ENCODE measurements at places on chromosomes 7 and 10.

DNA sequence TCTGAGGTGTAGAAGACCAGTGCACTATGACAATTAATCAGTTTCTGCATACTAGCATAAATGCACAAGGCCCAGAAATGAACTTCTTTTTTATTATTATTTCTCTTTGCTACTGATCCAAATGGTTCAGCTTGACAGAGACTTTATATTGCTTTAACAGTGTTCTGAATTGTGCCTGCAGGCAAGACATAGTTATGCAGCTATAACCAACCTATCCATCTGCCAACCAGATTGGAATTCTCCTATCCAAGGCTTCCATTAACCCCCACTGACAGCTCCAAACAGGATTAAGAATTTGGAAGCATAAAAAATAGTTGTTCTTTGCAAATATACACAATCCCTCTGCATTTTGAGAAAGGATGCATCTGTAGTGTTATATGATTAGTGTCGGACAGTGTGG lies 98.2 kb downstream of the BTRC start:
- DNase-seq = no peak

DNA sequence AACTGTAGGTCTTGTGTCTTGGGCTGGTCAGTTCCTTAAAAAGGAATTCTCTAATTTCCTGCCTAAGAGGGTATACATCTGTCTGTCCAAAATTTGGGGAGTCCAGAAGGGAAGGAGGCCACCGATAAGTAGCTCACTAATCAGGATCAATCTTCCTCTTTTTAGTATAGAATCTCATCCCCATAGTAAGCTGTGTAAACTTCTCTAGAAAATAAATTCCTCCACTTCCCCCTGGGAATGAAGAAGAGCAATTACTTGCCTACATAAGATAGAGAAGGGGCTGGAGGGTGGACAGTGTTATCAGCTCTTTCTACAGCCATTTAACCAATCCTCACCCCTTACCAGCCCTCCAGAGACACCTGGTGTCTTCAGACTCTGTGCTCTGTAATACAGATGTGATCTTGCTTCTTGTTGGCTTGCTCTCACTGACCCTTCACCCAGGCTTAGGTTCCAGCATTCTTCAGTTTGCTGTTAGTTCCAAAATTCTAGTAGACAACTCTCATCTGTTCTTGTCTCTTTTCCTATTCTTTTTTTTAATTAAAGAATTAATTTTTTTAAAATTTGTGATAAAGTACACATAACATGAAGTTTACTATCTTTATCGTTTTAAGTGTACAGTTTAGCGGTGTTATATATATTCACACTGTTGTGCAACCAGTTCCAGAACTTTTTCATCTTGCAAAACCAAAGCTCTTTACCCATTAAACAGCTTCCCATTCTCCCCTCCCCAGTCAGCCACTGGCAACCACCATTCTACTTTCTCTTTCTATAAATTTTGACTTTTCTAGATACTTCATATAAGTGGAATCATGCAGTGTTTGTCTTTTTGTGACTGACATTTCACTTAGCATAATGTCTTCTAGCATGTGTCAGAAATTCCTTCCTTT lies 6.5 kb upstream of the PRKAR2B start:
- DNase-seq = no peak

DNA sequence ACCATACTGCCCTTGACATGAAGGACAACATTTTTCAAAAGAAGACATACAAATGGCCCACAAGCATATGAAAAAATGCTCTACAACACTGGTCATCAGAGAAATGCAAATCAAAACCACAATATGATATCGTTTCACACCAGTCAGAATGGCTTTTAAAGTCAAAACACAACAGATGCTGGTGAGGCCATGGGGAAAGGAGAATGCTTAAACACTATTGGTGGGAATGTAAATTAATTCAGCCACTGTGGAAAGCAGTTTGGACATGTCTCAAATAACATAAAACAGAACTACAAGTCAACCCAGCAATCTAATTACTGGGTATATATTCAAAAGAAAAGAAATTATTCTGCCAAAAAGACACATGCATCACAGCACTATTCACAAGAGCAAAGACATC lies 4.2 kb upstream of the NT5C3A start:
- DNase-seq = no peak

DNA sequence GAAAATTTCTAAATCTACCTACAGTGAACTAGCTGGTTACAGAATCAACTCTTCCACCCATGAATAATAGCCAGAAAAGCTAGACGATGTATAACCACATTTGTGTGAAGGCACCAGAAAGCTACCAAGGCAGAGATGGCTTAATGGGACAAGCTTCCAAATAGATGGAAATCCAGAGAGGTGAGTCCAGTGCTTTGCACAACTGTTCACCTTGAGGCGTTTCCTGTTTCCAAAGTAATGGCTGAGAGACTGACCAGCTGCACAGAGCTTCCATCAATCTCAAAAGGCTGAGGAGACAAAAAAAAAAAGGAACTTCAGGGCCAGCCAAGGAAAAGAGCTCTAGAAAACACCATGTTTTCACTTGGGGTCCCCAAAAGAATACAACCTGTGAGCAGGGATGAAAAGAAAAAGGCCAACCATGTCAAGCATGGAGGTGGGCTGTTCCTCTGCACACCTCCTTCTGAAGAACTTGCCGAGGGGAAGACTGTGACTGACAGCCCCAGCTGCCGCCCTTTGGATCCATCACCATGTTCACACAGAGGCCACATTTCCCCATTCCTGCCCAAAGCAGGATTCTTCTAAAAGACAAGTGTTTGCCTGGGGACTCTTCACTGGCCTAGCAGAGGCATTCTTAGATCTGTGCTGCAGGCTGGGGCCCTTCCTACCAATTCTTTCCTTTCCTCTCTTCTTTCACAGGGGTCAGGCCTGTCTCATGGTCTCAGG lies 72.9 kb downstream of the ARHGAP21 start:
- DNase-seq = no peak

DNA sequence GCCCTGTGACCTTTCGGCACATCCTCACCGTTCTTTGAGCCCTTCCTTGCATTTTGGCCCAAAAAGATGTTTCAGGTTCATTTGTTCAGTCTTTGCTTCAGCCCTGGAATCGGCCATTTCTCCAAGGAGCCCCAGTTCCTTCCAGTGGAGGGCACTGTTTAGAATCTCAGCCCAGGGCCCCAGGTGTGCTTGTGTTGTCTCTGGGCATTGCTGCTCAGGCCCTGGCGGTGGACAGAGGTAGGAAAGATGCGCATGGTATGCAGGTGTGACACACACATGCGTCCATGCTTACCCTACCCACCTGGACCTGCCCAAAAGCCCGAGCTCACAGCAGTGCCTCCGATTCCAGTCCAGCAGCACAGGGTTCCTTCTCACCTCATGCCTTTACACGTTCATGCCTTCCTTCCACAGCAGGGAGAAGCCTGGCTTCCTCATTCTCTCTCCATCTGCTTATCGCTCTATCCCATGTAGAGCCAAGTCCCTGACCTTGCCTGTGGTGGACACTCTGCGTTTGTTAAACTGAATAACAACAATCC lies 70.6 kb downstream of the LHPP start:
- DNase-seq = no peak

DNA sequence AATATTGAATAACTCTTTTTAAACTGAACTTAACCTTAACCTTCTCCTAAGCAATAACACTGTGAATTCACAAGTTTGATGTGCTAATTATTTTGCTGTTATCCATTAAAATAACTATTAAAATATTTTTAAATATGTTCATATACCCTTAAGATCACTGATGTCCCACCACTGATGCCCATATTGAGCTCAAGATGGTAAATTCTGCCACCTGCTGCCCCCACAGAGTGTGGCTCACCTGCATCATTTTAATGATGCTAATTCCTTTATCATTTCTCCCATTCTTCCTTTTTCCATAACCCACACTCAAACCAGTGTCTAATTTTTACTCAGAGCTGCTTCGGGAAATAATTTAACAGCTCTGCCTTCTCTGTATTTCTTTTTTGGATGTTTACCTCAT lies 82.3 kb upstream of the ARID5B start:
- DNase-seq = no peak

- no peak for DNase-seq
Measured at GRCh38 chr10:133260895-133261725, 15.6 kb downstream of the ADAM8 start.

- DNase-seq = no peak
Measured at GRCh38 chr7:39130274-39130673, 152.6 kb downstream of the POU6F2 start.

DNA sequence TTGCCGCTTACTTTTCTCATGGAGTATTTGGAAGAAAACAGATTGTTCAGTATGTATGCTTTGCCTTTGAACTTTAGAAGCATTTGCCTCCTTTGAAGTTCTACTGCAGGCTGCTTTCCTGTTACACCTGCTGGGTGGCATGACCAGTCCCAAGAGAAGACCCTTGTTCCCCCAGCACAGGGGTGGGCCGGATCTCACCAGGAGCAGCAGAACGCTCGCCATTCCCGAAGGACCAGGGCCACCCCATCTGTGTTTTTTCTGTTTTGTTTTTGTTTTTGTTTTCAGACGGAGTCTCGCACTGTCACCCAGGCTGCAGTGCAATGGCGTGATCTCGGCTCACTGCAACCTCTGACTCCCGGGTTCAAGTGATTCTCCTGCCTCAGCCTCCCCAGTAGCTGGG lies 493.6 kb downstream of the PTPRN2 start:
- no peak for DNase-seq

GRCh38 chr10:117261501-117261900 lies 20.6 kb downstream of the SLC18A2 start:
- no peak for DNase-seq

GRCh38 chr7:130429019-130429418 lies 11.8 kb downstream of the CEP41 start:
- DNase-seq = no peak

DNA sequence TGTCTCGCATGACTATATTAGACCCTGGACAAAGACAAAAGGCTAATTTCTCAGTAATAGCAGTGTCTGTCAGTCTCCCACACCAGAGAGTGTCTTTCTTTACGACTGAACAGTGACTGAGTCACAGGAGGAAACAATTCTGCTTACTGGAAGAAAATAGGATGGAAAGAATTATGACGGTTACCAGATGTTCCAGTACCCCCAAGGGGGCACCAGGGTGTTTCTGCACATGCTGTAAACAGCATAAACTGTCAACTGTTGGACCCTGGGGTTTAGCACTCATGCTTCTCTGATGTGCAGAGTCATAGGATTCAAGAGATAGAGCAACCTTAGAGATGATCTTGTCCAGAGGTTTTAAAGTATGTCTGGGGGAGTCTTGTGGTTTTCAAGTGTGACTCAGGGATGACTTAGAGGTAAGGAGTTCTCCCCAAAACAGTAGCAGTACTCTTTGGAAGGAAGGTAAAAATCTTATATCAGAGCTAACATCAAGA lies 291.7 kb downstream of the THSD7A start:
- DNase-seq = no peak

GRCh38 chr7:91759205-91759863 lies 121.2 kb downstream of the MTERF1 start:
- no peak for DNase-seq

- no peak for DNase-seq
Measured at GRCh38 chr10:106502641-106503040, 661.9 kb downstream of the SORCS1 start.

DNA sequence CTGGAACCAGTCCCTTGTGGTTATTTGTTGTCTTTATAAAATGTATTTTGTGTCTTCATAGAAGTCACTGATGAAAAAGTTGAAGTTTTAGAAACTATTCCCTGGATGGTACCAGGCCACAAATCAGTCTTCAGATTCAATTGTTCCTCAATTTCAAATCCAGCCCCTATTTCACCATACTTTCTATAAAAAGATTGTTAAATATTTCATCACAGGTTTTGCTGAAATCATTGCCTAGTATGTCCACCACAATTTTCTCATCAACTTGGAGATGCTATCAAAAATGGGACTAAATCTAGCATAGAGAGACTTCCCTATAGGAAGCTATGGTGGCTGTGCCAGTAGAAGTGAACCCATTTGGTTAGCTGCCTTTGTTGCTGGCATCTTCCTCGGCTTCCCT lies 118.5 kb downstream of the RAB18 start:
- no peak for DNase-seq

GRCh38 chr10:127845756-127846155 lies 47.0 kb downstream of the CLRN3 start:
- no peak for DNase-seq

DNA sequence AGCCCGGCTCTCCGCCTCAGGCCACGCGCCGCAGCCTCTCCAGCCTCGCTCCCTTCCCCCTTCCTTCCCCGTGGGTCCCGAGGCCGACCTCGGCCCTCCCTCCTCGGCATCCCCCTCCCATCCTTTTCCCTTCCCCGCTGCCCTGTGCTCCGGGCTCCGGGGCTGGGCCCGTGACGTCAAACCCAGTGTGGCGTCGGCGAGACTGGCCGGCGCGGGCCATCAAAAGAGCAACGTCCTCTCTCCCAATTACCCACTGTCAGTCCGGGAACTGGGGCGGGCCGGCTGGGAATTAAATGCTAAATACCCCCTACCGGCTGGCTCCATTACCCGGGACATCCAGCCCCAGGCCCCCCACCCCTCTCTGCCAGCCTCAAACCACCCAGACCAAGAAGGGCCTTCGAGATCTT lies 2.6 kb upstream of the GATA3 start:
- DNase-seq = no peak

DNA sequence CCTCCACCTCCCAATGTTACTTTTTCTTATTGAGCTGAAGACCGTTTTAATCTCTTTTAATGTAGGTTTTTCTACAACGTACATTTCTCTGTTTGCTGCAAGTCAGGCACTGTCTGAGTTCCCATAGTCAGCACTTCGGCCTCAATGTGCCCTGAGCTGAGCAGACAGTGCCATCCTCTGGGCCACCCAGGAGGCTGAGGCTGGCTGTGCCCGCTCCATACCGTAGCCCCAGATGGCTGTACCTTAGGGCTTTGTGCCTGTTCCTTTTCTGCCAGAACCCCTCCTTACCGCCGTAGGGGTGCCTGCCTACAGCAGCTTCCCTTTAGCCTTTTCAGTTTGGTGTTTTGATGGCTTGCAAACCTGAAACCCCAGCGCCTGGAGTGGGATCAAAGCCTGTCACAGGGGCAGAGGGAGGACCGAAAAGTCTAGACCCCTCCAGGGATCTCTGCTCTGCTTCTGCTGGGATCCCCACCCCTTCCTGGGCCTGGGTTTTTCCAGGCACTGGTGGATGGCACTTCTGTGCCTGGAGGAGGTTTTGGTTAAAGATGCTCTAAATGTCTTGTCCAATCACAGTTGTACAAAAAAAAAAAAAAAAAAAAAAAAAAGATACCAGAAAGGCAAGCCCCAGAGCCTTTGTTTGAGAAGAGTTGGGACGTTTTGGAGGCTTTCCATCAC lies 9.0 kb downstream of the AGAP3 start:
- no peak for DNase-seq

DNA sequence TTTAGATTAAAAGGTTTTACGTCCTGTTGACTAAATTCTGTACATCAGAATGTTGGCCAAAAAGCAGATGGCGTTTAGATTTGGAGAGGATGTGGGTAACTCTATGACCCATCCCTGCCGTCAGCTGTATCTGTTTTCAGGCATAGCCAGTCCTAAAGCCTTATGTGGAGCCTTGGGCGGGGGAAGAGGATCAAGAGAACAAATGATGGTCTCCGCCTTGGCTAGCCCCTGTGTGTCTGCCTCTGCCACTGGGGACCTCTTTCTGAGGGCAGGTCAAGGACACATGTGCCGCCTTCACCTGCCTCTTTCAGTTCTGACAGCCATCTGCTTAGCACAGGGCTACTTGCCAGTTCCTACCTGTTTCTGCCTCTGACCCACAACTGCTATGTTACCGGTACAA lies 24.1 kb downstream of the PDSS1 start:
- DNase-seq = no peak
